Stimulated activated CD8-positive, alpha-beta memory T cell treated with anti-CD3 and anti-CD28 coated beads, Interleukin-4, amount 100 ng/mL, for 1 hour (primary cell): ENCODE measurements at places on chromosomes 4 and X.

DNA sequence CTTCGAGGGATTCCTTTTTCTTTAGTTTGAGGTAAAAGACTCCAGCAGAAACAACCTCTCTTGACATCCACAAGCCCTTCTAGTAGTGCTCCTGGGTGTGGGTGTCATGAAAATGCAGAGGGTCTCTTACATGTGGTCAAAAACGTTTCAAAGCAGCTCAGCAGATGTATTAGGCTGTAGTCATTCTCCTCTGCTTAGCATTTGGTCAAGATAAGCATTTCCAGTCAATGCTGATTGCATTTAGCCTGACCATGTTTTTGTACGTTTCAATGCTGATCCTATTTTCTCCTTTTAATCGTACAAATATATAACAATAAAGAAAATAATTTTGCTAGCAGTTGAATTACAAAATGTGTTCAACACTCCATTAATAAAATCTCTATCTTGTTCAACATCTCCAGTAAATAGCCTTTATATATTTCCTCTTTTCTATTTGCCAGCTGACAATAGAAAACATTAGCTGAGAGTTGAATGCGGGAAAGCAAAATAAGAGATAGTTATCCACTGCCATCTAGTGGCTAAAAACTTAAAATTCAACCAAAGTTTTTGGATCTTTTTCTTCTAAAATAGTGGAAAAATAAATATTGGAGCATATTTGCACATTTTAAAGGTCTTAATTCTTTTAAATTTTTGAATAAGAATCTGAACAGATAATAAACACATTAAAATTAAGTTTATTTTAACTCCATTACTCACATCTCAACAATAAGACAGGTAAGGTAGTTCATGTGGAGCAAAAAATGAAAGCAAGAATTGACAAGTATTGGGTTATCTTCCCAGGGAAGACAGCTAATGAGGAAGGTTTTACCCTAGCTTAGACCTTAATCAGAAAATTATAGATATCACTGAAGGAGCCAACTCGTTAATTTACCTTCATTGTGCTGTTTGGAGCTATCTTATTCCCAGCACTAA lies 15.2 kb upstream of the PACRGL start:
- DNase-seq, result no peak

DNA sequence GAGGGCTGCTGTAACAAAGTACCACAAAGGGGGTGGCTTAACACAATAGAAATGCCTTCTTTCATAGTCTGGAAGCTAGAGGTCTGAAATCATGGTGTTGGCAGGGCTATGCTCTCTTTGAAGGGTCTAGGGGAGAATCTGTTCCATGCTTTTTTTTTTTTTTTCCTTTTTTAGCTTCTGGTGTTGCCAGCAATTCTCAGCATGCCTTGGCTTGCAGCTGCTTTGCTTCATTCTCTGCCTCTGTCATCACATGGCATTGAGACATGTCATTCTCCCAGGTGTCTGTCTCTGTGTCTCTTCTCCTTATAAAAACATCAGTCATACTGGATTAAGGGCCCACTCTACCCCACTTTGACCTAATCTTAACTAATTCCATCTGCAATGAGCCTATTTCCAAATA lies 78.6 kb upstream of the BOD1L1 start:
- no peak for DNase-seq

DNA sequence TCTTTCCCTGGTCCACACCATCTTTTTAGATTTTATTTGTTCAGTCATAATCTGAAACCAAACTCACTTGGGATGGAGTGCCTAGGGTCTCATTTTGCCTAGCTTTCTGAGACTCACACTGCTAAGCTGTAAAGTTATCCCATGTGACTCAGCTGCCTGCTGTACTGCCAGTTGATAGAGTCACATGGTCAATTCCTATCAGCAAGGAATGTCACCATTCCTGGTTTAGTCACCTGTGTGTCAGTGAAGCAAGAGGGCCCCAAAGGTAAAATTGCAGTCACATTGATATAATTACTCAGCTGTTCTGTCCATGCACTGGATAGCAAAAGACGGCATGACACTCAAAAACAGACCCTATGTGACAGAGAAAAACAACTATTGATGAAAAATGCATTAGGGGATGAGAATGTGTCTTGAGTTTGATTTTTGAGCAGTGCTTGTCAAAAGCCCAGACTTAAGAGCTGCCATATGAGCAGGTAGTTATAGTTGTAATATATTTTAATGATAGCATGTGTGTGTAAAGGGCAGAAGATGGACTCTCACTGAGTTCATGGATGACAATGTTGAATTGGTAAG lies 413.2 kb downstream of the PPARGC1A start:
- no peak for DNase-seq

GRCh38 chrX:46681849-46682248 lies 77.1 kb downstream of the SLC9A7 start:
- no peak for DNase-seq

DNA sequence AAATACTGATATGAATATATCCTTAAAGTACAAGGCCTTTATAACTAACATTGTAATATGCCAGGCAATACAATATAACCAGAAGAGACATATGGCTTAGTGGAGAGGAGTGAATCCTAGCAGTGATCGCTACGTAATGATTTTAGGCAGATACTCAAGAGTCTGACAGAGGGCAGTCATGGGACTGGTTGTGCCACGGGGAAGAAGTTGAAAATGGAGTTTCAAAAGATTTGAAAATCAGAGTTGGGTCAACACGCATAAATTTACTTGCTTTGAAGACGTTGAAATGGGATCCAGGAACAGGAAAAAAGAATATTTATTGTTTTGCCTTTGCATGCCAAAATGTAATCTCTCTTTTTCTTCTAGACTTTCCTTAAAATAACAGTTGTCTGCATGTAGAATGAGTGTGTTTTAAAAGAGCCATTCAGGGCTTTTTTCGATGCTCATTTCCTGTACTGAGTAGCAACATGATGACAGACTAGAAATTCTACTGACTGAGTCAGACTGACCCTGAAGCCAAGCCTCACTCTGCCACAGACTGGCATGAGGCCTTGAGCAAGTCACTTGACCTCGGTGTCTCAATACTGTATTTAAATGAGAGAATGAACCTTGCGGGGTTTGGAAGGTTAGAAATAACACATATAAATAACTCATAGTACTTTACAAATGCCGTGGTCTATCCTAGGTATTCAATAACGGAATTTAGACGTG lies 8.1 kb upstream of the SMS start:
- no peak for DNase-seq

- DNase-seq, result no peak
These were observed 21.4 kb upstream of the SCRG1 start for GRCh38 chr4:173420324-173420752.

- no peak for DNase-seq
These were observed 5.7 kb downstream of the S100P start for GRCh38 chr4:6699388-6699787.

- DNase-seq, result no peak
These were observed 54.5 kb downstream of the RHOH start for GRCh38 chr4:40251366-40251765.

- DNase-seq, result no peak
These were observed 192.9 kb upstream of the RBPJ start for GRCh38 chr4:26127851-26128337.

DNA sequence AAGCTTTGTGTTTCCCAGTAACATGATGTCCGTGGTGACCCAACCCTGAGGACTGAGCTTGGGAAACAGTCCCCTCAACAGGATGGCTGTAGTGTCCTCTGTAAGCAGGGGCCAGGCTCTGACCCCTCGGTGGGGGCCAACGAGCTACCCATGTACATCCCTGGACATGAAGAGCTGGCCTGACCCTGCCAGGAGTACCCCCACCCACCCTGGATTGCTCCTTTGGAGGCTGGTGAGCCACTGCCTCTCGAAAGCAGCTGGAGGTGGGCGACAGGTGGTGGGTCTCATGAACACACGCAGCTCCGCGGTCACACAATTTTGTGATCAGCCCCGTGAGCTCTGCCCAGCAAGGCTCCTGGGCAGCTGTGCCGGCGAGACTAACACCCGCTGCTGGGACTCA lies 33.5 kb downstream of the NSG1 start:
- DNase-seq, result no peak

DNA sequence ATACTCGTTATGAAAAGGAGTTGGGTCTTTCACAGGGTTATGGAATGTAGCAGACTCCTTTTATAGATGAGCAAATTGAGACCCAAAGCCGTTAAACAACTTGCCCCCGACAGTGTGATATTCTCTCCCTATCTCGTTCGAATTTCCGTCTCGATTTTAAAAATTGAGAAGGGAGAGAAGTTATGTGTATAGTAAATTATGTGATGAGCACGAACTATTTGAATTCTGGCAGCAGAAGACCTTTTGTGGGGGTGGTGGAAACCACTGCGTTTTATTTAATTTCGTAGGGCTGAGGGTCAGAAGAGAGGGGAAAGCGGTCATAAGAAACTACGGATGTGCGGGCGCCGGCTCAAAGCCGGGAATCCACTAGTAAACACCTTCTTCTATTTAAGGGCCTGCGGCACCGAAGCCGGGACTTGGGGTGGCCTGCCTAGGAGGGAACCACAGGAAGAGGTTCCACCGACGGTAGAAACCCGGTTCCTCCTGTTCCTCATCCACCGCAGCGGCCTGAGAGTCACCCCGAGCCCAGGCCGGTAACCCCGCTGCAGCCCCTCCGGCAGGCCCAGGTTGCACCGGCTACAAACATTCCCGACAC lies 1.5 kb upstream of the DDX3X start:
- DNase-seq, result no peak

DNA sequence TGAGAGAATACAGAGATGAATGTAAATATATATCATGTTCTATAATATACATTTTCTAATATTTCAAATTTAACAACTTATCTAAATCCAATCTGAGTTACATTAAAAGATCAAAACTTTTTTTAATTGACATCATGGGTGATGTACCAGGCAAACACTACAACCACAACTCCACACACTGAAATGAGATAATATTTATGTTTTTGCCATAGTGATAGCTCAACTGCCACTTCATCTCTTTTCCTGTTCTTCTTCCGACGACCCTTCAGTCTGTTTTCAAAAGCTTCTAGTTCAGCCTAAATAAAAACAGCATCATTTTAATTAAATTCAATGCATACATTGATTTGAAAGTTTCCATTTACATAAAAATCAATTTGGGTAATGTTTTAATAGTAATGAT lies 10.2 kb upstream of the CORIN start:
- DNase-seq, result no peak

GRCh38 chr4:10093801-10094552 lies 22.6 kb downstream of the WDR1 start:
- no peak for DNase-seq

GRCh38 chr4:41878991-41879491 lies 56.2 kb upstream of the TMEM33 start:
- DNase-seq, result no peak

DNA sequence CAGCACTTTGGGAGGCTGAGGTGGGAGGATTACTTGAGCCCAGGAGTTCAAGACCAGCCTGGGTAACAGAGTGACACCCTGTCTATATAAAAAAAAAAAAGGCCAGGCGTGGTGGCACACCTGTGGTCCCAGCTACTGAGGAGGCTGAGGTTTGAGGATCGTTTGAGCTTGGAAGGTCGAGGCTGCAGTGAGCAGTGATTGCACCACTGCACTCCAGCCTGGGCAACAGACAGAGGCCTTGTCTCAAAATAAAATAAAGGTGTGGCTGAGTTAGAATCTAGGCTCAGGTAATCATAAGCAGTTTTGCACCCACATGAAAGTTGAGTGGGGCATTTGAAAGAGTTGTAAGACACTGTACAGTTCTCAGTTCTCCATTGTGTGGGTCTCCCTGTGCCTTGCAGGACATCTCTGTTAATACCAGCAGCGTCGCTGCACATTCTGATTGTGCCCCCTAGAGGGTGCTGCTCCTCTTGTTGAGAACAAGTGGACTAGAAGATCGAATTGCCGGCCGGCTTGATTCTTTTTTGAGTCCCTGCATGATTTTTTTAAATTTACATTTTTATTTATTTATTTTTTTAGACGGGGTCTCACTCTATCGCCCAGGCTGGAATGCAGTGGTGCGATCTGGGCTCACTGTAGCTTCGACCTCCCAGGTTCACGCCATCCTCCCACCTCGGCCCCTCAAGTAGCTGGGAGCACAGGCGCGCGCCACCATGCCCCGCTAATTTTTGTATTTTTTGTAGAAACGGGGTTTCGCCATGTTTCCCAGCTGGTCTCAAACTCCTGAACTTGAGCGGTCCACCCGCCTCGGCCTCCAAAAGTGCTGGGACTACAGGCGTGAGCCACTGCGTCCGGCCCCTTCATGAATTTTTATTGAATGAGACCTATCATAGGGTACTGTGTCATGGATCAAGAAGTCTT lies 73.6 kb upstream of the RBMX start:
- DNase-seq, result peak; percentile 13

GRCh38 chr4:167176723-167177367 lies 57.4 kb downstream of the SPOCK3 start:
- no peak for DNase-seq

GRCh38 chrX:24146283-24146949 lies 3.1 kb upstream of the ZFX start:
- DNase-seq, result no peak

- no peak for DNase-seq
These were observed 252.6 kb upstream of the HAND2 start for GRCh38 chr4:173782660-173783059.

DNA sequence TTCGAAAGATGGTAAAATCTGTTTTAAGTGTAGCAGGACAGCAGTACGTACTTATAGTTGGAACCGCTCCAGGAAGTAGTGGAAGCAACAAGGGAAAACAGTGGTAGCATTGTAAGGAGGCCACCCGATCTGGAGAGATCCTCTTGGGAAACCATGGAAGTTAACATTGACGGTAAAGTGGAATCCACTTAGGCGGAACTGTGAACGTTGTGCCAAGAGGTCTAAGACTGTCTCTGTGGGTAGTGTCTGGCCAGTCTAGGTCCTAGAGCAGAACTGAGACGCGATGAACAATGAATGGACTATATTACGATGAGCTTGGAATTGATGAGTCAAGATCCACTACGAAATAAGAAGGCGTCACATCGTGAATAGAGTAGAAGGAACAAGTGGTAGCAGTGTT lies 124.0 kb downstream of the TENM3 start:
- no peak for DNase-seq

DNA sequence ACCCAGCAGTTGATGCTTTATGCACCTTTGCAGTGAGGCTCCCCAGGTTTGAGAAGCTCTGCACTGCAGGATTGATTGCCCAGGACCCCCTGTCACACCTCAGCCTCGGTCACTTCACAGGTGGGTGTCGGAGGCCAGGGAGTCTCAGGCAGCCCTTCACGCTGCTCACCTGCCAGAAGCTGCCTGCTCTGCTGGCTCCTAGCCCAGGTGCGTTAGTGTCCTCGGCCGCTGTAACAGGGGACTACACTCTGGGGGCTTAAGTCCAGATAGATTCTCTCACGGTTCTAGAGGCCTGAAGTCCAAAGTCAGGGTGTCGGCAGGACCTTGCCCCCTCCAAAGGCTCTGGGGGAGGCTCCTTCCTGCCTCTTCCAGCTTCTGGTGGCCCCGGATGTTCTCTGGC lies 79.9 kb downstream of the CPZ start:
- DNase-seq, result no peak

GRCh38 chr4:131084997-131085396 lies 1989.0 kb downstream of the C4orf33 start:
- no peak for DNase-seq

GRCh38 chr4:142345924-142346323 lies 500.2 kb downstream of the INPP4B start:
- DNase-seq, result no peak
